Activated naive CD4-positive, alpha-beta T cell treated with anti-CD3 and anti-CD28 coated beads, Interleukin-2, amount 10 ng/mL, durations not matched to agents 7 days and 5 days (primary cell): ENCODE measurements at places on chromosomes 7 and 10.

DNA sequence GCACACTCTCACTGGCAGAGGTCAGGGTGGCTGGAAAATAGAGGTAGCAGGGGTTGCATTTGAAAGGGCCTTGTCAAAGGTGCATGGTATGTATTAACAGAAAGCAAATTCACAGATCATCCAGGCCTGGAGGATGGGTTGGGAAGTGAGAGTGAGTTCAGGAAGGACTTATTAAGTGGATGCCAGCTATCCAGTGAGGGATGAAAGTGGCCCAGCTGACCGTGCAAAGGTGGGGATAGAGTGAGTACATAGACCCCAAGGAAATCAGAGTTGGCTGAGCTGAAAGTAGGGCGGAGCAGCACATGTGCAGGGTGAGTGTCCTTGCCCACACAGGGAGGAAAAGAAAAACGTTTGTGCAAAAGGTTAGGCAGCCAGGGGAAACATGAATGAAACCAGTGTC is 58.1 kb downstream of the HECW1 start:
- H3K4me3 ChIP-seq: no peak overlapping the region
- H3K27ac ChIP-seq: no peak overlapping the region
- DNase-seq: no peak
- H3K4me1 ChIP-seq: no peaks in the 10 kb centered on the region
- peaks cover 8% of the 10 kb centered on the region for H3K27me3 ChIP-seq
- H3K36me3 ChIP-seq: no peaks in the 10 kb centered on the region

- H3K36me3 ChIP-seq: no peaks in the 10 kb centered on the region
- no peaks in the 10 kb centered on the region for H3K4me1 ChIP-seq
- peaks cover 22% of the 10 kb centered on the region for H3K27me3 ChIP-seq
- DNase-seq: no peak
Measured at GRCh38 chr10:86592413-86592812, 61.9 kb upstream of the OPN4 start.

DNA sequence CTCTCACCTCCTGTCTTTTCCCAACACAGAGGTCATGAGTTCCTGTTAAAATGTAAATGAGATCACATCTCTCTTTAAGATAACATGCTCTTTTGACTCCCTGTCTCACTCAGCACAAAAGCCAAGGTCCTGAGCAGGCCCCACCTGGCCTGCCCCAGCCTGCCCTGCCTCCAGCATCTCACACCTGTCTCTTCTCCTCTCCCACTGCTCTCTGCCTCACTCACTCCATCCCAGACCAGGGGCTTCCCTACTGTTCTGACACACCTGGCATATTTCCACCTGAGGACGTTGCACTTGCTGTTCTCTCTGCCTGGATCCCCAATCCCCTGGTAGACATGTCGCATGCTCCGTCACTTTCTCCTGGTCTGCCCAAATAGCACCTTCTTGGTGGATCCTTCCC is 285.0 kb upstream of the ZMIZ1 start:
- H3K27me3 ChIP-seq: peaks cover 15% of the 10 kb centered on the region
- no peak overlapping the region for H3K27ac ChIP-seq
- H3K4me3 ChIP-seq: no peak overlapping the region
- H3K36me3 ChIP-seq: no peaks in the 10 kb centered on the region

GRCh38 chr10:91296471-91296870 is 76.0 kb downstream of the PCGF5 start:
- H3K36me3 ChIP-seq: no peaks in the 10 kb centered on the region
- DNase-seq: no peak
- no peak overlapping the region for H3K4me3 ChIP-seq

DNA sequence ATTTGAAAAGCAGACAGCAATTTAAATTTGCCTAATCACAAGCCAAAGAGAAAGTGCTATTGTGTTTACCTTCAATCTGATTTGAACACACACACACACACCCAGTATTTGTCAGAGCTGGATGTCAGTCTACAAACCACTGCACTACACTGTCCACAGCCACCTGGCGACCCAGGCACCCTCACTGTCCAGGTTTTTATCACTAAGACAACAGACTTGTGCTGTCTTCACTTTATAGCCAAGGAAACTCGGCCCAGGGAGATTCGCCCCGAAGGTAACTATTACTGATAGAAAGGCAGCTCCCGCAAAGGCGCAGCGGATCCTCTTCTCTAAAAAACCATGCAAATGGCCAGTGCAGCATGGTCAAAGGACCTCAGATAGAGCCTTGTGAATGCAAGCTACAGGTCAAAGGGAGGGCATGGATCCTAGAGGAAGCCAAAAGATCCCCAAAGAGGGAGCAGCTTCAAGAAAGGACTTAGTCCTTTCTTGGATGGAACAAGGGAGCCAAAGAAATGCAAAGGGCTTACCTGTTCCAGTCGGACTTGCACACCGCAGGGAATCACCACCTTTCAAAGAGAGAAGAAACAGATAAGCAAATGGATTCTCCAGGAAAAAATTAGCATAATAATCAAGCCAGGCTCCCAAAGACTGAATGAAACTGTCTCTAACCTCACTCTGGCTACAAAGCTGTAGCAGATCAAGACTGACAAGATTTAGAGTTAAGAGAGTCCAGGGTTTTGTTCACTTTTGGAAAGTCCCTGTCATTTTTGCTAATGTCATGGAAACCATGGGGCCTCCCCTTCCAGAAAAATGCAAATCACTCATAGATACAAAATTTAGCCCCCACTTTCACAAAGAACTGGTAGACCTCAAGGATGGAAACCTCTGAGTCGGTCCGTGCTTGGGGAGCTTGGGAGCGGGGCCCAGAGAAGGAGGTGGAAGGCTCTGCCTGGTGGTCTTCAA is 101.1 kb downstream of the TNS3 start:
- no peaks in the 10 kb centered on the region for H3K4me1 ChIP-seq
- H3K4me3 ChIP-seq: no peak overlapping the region
- no peaks in the 10 kb centered on the region for H3K36me3 ChIP-seq
- H3K27ac ChIP-seq: peak overlapping the region; percentile 35

DNA sequence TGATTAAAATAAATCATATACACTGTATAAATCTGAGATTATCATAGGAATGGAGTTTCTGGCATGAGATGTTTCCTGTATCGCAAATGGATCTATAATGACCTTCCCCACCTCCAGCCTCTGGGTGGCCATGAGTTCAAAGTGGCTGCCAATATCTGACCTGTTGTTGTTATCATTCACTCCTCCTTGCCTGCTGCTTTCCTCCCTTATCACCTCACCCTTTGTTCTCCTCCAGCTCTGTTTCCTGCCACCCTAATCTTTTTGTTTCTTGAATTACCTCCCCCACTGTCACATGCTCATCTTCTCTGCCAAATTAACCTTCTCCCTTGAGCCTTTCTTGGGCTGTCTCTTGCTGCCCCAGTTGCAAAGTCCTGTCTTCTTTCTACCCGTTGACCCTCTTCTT is 12.0 kb downstream of the SCD start:
- H3K27me3 ChIP-seq: no peaks in the 10 kb centered on the region
- peaks cover 86% of the 10 kb centered on the region for H3K36me3 ChIP-seq
- no peak overlapping the region for H3K4me3 ChIP-seq
- H3K4me1 ChIP-seq: peaks cover 54% of the 10 kb centered on the region

GRCh38 chr7:18780266-18780665 is 284.7 kb downstream of the HDAC9 start:
- H3K36me3 ChIP-seq: no peaks in the 10 kb centered on the region
- no peaks in the 10 kb centered on the region for H3K27me3 ChIP-seq
- H3K4me3 ChIP-seq: no peak overlapping the region
- no peaks in the 10 kb centered on the region for H3K4me1 ChIP-seq
- no peak for DNase-seq
- no peak overlapping the region for H3K27ac ChIP-seq

DNA sequence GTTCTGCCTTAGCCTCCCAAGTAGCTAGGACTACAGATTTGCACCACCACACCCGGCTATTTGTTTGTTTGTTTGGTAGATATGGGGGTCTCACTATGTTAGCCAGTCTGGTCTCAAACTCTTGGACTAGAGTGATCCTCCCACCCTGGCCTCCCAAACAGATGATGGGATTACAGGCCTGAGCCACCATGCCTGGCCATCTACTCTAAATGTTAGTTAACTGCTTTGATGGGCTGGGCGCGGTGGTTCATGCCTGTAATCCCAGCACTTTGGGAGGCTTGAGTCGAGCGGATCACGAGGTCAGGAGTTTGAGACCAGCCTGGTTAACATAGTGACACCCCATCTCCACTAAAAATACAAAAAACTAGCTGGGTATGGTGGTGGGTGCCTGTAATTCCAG is 74.8 kb downstream of the SEPTIN14 start:
- DNase-seq: no peak
- H3K27ac ChIP-seq: no peak overlapping the region
- H3K36me3 ChIP-seq: no peaks in the 10 kb centered on the region
- no peak overlapping the region for H3K4me3 ChIP-seq
- no peaks in the 10 kb centered on the region for H3K4me1 ChIP-seq
- H3K27me3 ChIP-seq: no peaks in the 10 kb centered on the region

GRCh38 chr10:91545384-91545783 is 87.5 kb downstream of the PPP1R3C start:
- no peak overlapping the region for H3K27ac ChIP-seq
- no peaks in the 10 kb centered on the region for H3K36me3 ChIP-seq
- no peak overlapping the region for H3K4me3 ChIP-seq

DNA sequence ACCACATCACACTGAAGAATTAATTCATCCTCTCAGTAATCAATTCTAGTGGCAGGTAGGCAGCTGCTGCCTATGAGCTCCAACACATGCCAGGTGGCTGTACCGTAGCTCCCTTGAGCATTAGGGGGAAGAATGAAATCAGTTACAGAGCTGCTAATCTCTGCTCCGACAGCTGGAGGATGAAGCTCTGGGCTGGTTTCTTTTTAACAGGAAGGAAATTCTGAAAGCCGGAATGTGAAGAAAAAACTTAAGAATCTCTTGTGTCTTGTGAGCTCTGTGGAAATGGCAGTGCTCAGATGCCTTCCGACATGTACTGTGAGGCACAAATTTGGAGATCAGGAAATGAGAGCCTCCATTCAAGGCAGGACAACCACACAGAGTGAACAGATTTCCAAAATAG is 2.8 kb upstream of the AHCYL2 start:
- peak overlapping the region; percentile 88 for H3K27ac ChIP-seq
- H3K4me3 ChIP-seq: peak overlapping the region; percentile 56
- no peak for DNase-seq
- no peaks in the 10 kb centered on the region for H3K36me3 ChIP-seq
- H3K4me1 ChIP-seq: peaks cover 34% of the 10 kb centered on the region
- peaks cover 4% of the 10 kb centered on the region for H3K27me3 ChIP-seq

DNA sequence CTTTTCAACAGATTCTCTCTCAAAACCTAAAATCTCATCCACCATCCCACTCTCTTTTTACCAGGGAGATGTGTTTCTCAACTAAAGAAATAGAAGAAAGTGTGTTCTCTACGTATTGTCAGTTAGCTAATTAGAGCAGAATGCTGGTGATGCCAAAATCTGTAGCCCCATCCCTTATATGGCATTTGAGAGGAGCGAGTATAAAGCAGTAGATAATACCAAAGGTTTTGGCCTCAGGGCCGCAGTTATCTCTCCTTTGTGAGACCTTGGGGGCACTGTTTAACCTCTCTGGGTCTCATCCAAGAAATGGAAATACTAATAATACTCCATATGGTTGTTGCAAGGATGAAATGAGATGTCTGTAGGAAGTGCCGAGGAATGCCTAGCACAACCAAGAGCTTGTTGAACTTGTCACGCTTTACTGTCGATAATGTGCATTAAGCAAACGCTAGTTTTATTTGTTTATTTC is 456 bp upstream of the DLD start:
- peak; percentile 26 for DNase-seq
- H3K27me3 ChIP-seq: peaks cover 5% of the 10 kb centered on the region
- peaks cover 43% of the 10 kb centered on the region for H3K4me1 ChIP-seq
- H3K27ac ChIP-seq: peak overlapping the region; percentile 98

DNA sequence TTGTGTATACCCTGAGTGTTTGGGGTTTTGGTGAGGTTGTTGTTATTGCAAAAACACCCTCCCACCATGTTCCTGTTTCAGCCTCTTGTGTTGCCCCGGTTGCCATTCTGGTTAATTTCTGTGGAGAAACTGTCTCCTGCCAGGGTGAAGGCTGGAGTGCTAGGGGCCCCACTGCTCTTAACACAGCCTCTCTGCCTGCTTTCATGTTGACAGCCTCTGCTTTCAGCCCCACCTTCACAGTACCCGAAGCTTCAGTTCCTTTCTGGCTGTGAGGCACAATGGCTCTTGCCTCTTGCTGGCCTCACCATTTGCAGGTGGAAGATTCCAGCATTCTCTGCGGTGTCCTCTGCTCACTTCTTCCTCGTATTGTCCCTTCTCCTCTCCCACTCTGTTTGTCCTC is 19.2 kb downstream of the SLC18A2 start:
- H3K36me3 ChIP-seq: no peaks in the 10 kb centered on the region
- H3K4me3 ChIP-seq: no peak overlapping the region
- no peak overlapping the region for H3K27ac ChIP-seq
- no peak for DNase-seq
- peaks cover 31% of the 10 kb centered on the region for H3K27me3 ChIP-seq

DNA sequence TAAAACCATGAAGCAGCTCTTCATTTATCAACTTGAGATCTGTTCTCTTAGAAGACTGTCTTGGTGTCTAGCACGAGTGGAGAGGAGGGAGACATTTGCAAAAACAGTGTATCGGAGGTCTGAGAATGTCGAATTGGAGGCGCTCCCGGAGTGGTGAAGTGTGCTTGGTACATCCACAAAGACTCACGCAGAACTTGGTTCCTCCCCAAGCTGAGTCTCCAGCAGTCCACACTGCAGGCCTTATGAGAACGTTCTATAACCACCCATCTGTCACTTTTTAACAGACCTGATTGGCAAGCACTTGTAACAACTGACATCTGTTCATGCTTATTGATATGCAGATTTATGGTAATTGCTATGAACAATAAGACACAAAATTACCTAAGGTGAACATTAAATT is 261.6 kb downstream of the CELF2 start:
- peak overlapping the region; percentile 33 for H3K27ac ChIP-seq
- H3K4me1 ChIP-seq: peaks cover 3% of the 10 kb centered on the region
- DNase-seq: no peak
- no peak overlapping the region for H3K4me3 ChIP-seq
- H3K36me3 ChIP-seq: peaks cover 45% of the 10 kb centered on the region

GRCh38 chr10:84429926-84430520 is 101.6 kb downstream of the CCSER2 start:
- no peak overlapping the region for H3K4me3 ChIP-seq
- no peaks in the 10 kb centered on the region for H3K27me3 ChIP-seq
- peaks cover 14% of the 10 kb centered on the region for H3K4me1 ChIP-seq
- peak; percentile 79 for DNase-seq

DNA sequence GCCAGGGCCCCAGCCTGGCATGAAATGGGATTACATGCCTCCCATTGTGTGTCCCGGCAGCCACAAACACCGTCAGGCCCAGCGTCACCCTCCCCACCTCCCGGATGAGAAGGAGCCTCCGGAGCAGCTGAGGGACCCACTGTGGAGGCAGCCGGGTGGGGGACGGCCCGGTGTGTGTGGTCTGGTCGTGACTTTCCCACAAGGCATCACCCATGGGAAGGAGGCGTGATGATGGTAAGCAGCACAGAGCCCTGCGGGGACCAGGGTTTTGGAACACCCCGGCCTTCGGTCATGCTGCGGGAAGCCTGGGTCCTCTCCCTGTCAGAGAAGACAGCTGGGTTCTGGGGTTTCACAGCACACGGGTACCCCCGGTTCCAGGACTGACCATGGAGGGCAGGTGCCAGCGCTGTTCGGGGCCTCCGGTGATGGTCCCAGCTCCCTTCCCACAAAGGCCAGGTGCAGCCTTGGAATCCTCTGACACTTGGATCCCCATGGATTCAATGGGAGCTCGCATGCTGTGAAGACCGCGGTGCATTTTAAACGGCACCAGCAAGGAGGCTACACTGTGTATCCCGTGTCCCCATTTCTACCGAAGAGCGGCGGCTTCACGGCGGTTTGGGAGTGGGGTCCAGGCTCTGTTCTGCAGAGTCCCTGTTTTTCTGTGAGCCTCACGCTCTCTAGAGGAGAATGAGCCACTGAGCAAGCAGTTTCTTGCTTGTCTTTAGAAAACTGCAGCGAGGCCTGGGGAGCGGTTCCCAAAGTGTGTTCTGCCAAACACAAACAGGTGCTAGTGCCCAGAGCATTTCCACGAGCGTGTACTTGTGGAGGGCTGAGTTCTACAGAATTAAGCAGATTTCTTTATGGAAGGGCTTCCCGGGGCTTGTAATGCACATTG is 336.0 kb downstream of the ADARB2 start:
- no peaks in the 10 kb centered on the region for H3K4me1 ChIP-seq
- H3K4me3 ChIP-seq: no peak overlapping the region
- no peaks in the 10 kb centered on the region for H3K27me3 ChIP-seq
